Mesothelial cell of epicardium (in vitro differentiated cells): ENCODE measurements at places on chromosomes 4 and X.

DNA sequence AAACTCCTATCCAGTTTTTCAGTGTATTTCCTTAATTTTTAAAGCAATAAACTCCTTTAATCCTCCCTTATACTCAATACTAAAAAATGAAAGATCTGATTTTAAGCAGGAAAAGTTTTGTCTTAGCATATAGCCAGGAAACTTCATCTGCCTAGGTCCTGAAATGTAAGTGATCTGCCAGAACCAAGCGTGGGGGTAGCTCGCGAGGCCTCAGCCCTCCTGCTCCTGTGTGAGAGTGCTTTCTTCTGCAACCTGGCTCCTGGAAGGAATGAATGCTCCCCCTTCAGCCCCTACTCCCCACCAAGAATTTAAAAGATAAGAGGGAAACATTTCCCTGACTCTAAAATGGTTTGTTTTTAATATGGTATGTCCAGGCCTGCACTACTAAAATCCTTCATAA, 160.1 kb downstream of the CBR4 start:
- H3K27me3 ChIP-seq: no peaks in the 10 kb centered on the region
- H3K36me3 ChIP-seq: peaks cover 17% of the 10 kb centered on the region
- peak overlapping the region; percentile 43 for H3K4me3 ChIP-seq
- DNase-seq: no peak
- H3K4me1 ChIP-seq: peaks cover 47% of the 10 kb centered on the region
- H3K27ac ChIP-seq: peak overlapping the region; percentile 90

GRCh38 chr4:25000639-25001038, 30.1 kb downstream of the LGI2 start:
- H3K4me3 ChIP-seq: no peak overlapping the region
- no peaks in the 10 kb centered on the region for H3K36me3 ChIP-seq
- no peaks in the 10 kb centered on the region for H3K27me3 ChIP-seq
- H3K4me1 ChIP-seq: peaks cover 14% of the 10 kb centered on the region
- H3K27ac ChIP-seq: no peak overlapping the region
- DNase-seq: no peak

- DNase-seq: no peak
- H3K4me3 ChIP-seq: no peak overlapping the region
- no peak overlapping the region for H3K27ac ChIP-seq
- peaks cover 17% of the 10 kb centered on the region for H3K36me3 ChIP-seq
- H3K4me1 ChIP-seq: peaks cover 13% of the 10 kb centered on the region
Observed at GRCh38 chrX:133749370-133749769, 236.0 kb downstream of the GPC3 start.

- peak overlapping the region; percentile 78 for H3K27ac ChIP-seq
- DNase-seq: no peak
- H3K36me3 ChIP-seq: peaks cover 6% of the 10 kb centered on the region
- no peaks in the 10 kb centered on the region for H3K27me3 ChIP-seq
Observed at GRCh38 chr4:30956916-30957315, 236.7 kb downstream of the PCDH7 start.

DNA sequence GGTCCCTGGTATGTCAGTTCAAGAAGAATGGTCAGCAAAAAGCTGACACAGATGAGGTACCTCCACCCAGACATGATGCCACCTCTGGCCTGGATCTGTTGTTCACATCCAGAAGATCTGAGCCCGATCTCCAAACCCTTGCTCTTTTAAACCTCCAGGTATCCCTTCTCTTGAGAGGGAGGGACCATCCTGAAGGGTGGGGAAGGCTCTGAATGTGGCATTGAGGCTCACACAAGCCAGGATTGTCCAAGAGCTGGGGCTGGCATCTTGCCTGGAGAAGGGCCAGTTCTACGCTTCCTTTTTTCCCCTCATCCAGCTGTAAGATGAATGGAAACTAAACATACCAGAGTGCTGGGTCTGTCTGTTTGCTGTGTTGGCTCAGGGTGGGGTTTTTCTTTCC, at the start of gene ITIH6:
Gene ITIH6, minus strand, starts transcription at position 119 of the 400 bp plus-strand sequence. Its CDS starts 45 bp downstream, at position 74.
- no peak within 1 kb of the TSS for H3K4me3 ChIP-seq
- no peak for DNase-seq
- H3K27me3 ChIP-seq: no peaks in the 10 kb centered on the region
- H3K36me3 ChIP-seq: no peaks in the 10 kb centered on the region

GRCh38 chrX:75230296-75230695, 43.6 kb upstream of the UPRT start:
- no peak overlapping the region for H3K27ac ChIP-seq
- no peak overlapping the region for H3K4me3 ChIP-seq
- H3K27me3 ChIP-seq: no peaks in the 10 kb centered on the region
- no peaks in the 10 kb centered on the region for H3K36me3 ChIP-seq
- DNase-seq: no peak

DNA sequence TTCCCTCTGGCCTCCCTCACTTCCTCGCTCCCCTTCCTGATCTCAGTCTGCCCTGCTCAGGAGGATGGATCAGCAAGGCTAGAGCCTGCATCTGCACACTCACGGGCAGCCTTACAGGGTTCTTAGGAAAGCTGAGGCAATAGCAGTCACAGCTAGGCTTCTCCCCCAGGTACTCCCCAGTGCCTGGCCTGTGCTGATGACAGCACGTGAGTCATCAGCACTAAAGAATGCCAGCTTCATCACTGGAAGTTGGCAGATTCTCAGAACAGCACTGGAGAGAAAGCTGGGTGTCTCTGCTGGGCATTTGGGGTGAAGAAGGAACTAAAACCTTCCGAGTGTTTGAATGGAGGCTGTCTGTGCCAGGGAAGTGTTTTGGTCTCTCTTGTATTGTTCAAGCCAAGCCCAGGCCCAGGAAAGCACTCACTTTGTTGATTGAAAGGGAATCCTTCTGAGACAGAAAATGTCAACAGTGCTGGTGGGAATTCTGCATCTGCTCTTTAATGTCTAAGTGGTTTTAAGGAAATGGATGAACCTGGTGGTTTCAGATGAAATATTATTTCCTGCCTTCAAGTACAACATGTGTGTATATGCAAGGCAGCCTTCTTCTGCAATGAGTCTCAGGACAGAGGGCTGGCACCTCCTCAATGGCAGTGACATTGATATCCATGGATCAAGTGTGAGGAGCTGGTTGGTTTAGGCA, 73.0 kb upstream of the SCOC start:
- no peaks in the 10 kb centered on the region for H3K36me3 ChIP-seq
- no peak for DNase-seq
- peaks cover 25% of the 10 kb centered on the region for H3K4me1 ChIP-seq
- no peak overlapping the region for H3K4me3 ChIP-seq

- no peaks in the 10 kb centered on the region for H3K36me3 ChIP-seq
- no peaks in the 10 kb centered on the region for H3K4me1 ChIP-seq
- H3K27me3 ChIP-seq: no peaks in the 10 kb centered on the region
- no peak for DNase-seq
- H3K27ac ChIP-seq: no peak overlapping the region
Observed at GRCh38 chrX:29297171-29297800, 710.0 kb downstream of the IL1RAPL1 start.

- peak overlapping the region; percentile 77 for H3K27ac ChIP-seq
- no peak overlapping the region for H3K4me3 ChIP-seq
- peaks cover 37% of the 10 kb centered on the region for H3K4me1 ChIP-seq
Observed at GRCh38 chrX:134936542-134936941, 54.2 kb upstream of the SMIM10 start.

DNA sequence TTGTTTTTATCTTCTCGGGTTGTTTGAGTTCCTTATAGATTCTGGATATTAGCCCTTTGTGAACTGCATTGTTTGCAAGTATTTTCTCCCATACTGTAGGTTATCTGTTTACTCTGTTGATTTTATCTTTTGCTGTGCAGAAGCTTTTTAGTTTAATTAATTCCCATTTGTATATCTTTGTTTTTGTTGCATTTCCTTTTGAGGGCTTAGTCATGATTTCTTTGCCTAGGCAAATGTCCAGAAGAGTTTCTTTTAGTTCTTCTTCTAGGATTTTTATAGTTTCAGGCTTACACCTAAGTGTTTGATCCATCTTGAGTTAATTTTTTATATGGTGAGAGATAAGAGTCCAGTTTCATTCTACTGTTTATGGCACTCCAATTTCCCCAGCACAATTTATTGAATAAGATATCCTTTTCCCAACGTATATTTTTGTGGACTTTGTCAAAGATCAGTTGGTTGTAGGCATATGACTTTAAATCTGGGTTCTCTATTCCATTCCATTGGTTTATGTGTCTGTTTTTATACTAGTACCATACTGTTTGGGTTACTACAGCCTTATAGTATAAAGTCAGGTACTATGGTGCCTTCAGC, 54.3 kb downstream of the EGF start:
- DNase-seq: no peak
- no peak overlapping the region for H3K4me3 ChIP-seq
- H3K27me3 ChIP-seq: no peaks in the 10 kb centered on the region

- no peaks in the 10 kb centered on the region for H3K27me3 ChIP-seq
- H3K4me1 ChIP-seq: peaks cover 13% of the 10 kb centered on the region
- DNase-seq: no peak
- no peak overlapping the region for H3K4me3 ChIP-seq
Observed at GRCh38 chrX:27599928-27600327, 9.8 kb downstream of the DCAF8L2 start.

- H3K4me3 ChIP-seq: peak within 1 kb of the TSS; percentile 69
- H3K27ac ChIP-seq: peak within 1 kb of the TSS; percentile 80
- no peaks in the 10 kb centered on the region for H3K36me3 ChIP-seq
Observed at GRCh38 chrX:153494541-153495361, at the start of gene BGN. Gene BGN (plus strand): TSS chrX:153494980. CDS start chrX:153504632, 9,652 bp downstream.

DNA sequence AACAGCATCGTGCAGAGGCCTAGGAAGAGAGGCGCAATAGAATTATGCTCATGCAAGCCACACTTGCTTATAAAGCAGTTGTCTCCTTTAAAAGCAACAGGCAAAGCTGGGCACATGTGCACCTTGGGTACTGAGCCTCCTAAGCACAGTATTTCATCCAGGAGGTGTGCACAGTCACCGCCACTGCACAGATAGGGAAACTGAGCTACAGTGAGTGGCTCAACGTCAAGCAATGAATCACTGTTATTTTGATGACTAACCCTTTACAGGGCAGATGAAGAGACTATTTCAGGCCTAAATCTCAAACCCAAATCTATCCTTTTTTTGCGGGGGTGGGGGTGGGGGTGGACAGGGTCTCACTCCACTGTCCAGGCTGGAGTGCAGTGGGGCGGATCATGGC, 42.3 kb downstream of the BCOR start:
- H3K36me3 ChIP-seq: peaks cover 48% of the 10 kb centered on the region
- no peaks in the 10 kb centered on the region for H3K27me3 ChIP-seq
- no peak for DNase-seq
- no peak overlapping the region for H3K27ac ChIP-seq

DNA sequence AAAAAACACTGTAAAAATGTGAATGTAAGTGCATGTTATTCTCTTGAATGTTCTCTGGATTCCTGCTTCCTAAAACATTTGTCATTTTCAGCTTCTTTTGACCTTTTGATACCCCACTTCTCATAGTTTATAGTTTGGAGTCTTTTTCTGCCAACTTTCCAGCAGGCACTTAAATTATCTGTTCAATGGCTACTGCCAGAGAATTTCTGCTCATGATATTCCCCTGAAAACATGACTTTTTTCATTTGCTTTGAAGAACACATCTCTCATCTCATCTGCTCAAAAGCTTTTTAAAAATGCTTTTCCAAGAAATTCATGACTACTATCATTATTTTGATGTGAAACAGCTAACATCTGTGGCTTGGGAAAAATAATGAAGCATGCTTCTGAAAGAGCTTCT, 269.7 kb upstream of the PCDH7 start:
- H3K4me3 ChIP-seq: no peak overlapping the region
- no peak overlapping the region for H3K27ac ChIP-seq
- no peaks in the 10 kb centered on the region for H3K27me3 ChIP-seq
- DNase-seq: no peak
- peaks cover 8% of the 10 kb centered on the region for H3K4me1 ChIP-seq

DNA sequence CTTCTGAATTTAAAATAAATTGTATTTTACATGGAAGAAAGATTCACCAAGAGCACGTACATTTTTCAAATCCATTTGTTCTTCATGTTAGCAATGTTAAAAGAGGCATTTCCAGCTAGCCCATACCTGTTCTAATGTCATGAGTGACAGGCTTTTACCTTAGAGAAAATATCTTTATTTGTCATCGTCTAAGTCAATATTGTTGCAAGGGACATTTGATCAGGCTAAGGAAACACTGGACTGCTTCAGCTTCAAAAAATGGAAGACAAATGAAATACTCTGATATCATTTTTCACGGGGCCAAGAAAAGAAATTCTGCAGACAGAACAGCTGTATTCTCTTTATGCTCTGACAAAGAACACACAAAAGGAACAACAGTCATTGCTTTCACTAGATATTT, 207.7 kb downstream of the RCHY1 start:
- no peak overlapping the region for H3K27ac ChIP-seq
- H3K4me1 ChIP-seq: no peaks in the 10 kb centered on the region

DNA sequence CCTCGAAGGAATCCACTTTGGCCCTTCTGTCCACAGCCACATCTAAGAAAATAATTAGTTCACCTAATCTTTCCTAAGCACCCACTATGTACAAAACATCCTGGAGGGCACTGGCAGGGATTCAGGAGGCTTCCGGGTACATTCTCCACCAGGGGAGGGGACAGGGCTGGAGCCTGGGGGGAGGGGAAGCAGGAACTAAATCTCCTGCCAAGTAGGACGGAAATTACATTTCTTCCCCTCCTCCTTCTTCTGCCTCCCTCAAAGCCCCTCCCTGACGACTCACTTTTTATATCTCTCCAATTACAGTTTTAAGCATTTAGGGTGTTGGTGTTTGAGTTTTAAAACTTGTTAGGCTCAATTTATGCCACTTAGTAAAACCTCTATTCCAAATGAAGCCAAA, 203.1 kb downstream of the BCOR start:
- peaks cover 32% of the 10 kb centered on the region for H3K4me1 ChIP-seq
- H3K4me3 ChIP-seq: no peak overlapping the region
- H3K36me3 ChIP-seq: no peaks in the 10 kb centered on the region
- no peak for DNase-seq
- H3K27ac ChIP-seq: no peak overlapping the region

DNA sequence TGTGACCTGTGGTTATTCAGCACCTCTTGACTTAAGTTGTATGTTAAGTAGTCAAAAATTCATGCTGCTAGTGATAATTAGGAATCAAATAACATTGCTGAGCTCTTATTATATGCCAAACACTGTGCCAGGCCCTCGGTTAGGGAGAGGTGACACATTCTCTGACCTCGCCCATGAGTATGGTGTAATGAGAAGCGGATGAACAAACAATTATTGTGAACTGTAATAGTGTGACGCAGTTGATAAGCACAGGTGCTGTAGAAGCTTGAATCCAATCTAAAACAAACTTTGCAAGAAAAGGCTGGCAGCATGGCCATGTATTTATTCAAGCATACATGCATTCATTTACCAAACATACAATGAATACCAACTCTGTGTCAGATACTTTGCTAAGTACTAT, 303.5 kb upstream of the HS3ST1 start:
- no peak overlapping the region for H3K4me3 ChIP-seq
- H3K36me3 ChIP-seq: no peaks in the 10 kb centered on the region
- no peaks in the 10 kb centered on the region for H3K27me3 ChIP-seq
- H3K27ac ChIP-seq: no peak overlapping the region
- DNase-seq: no peak
- H3K4me1 ChIP-seq: no peaks in the 10 kb centered on the region

- H3K36me3 ChIP-seq: peaks cover 3% of the 10 kb centered on the region
- H3K27me3 ChIP-seq: no peaks in the 10 kb centered on the region
- no peak overlapping the region for H3K27ac ChIP-seq
- no peak overlapping the region for H3K4me3 ChIP-seq
- DNase-seq: no peak
Observed at GRCh38 chr4:148056879-148057278, 325.0 kb downstream of the ARHGAP10 start.

- H3K4me3 ChIP-seq: no peak overlapping the region
- H3K4me1 ChIP-seq: peaks cover 3% of the 10 kb centered on the region
- no peak for DNase-seq
- peaks cover 6% of the 10 kb centered on the region for H3K27me3 ChIP-seq
Observed at GRCh38 chr4:18201885-18202284, 180.3 kb upstream of the LCORL start.

GRCh38 chrX:3177851-3178250, 136.6 kb downstream of the ARSF start:
- no peak overlapping the region for H3K4me3 ChIP-seq
- H3K27me3 ChIP-seq: no peaks in the 10 kb centered on the region
- H3K36me3 ChIP-seq: no peaks in the 10 kb centered on the region
- H3K4me1 ChIP-seq: peaks cover 32% of the 10 kb centered on the region
- no peak for DNase-seq
